Activated T-cell treated with anti-CD3 and anti-CD28 coated beads, Interleukin-2, amount 50 U/mL, for 48 hours (primary cell): ENCODE measurements at places on chromosomes 16 and 17.

DNA sequence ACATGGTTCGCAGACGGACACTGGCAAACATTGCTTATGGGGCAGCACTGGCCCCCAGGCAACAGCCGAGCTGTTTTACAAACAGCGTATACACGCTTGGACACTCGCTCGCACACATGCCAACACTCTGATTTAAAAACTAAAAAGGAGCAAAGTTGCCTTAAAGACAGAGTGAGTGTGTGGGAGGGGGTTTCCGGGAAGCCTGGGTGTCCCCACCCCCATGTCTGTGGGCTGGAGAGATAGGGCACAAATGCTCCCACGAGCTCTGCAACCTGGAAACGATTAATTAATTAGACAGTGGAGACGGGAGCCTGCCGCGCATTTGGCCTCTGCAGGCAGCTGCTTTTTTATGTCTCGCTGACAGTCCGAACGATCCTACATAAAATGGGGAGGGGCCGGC is 107.9 kb upstream of the ZNF469 start:
- no peak for DNase-seq

GRCh38 chr17:80384078-80384960 is 30.6 kb upstream of the ENDOV start:
- DNase-seq, result no peak

GRCh38 chr17:37608351-37609169 is 658 bp downstream of the SYNRG start:
- DNase-seq, result no peak

GRCh38 chr17:66317629-66318028 is 15.2 kb downstream of the PRKCA start:
- DNase-seq, result no peak

- no peak for DNase-seq
These were observed 606.3 kb downstream of the KCNJ2 start for GRCh38 chr17:70775679-70776078.

GRCh38 chr16:30533748-30534367 is 800 bp downstream of the ZNF747 start:
- DNase-seq, result no peak

GRCh38 chr16:67992661-67993206 is 6.5 kb downstream of the DPEP2 start:
- no peak for DNase-seq

DNA sequence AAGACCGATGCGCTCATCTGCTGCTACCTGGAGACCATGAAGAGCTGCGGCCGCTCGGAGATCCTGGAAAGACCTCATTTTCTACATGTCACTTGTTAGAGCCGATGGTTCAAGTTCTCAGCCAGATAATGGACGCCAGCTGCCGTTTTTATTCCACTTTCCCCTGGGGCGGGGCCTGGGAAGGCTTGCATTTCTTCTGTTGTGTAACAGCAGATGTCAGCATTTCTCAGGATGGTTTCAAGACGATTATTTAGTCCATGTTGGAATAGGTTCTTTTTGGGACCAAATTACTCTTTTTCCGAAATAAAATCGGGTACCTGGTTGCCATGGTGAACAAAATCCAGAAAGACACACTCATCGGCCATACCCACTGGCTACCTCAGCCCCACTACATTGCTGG is 1418.3 kb downstream of the CDH11 start:
- no peak for DNase-seq

DNA sequence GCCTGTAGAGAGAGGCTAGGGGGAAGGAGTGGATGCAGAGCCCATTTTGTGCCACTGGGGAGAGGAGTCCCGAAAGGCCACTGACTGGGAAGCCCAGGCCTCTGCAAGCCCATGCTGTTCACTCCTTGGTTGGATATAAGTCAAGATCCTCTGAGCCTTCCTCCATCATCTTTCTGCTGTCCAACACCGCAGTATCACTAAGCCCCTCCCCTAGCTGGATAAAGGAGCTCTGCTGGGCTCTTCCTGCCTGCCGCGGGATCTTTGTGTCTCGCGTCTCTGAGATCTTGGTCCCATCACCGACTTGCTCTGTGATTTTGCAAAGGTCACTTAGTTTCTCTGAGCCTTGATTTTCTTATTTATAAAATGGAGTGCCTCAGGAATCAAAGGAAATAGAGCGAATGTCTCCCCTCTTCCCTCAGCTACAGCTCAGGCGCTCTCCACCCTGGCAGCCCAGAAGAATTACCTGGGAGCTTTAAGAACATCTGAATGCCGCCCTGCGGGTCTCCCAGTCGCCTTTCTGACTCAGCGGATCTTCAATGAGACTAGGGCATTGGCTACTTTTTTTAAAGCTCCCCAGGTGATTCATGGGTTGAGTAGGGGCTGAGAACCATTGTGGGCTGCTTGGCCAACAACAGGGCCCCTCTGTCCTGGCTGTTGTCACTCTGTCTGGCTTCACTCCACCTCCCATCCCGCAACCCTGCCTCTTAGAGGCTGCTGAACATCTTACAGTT is 25.2 kb upstream of the TMEM220 start:
- DNase-seq, result no peak

- DNase-seq, result no peak
These were observed 158.2 kb downstream of the FOXL1 start for GRCh38 chr16:86736502-86736901.

- DNase-seq, result no peak
These were observed 83.9 kb downstream of the SHISA6 start for GRCh38 chr17:11324846-11325420.

DNA sequence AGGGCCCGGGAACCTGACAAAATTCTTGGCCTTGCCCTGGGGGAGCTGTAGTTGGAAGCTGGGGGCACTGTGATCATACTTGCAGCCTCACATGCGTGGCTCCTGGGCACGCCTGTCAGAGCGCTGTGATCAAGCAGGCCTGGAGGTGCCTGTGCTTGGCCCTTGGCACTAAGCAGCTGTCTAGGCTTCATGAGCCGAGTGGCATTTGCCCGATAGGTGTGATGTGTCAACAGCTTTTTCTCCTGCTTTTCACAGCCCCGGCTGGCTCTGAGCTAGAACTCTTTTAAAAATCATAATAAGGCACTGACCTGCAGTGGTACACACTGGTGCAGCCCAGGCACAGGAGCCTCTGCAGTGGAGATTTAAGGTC is 113.8 kb downstream of the SOCS1 start:
- DNase-seq, result no peak

DNA sequence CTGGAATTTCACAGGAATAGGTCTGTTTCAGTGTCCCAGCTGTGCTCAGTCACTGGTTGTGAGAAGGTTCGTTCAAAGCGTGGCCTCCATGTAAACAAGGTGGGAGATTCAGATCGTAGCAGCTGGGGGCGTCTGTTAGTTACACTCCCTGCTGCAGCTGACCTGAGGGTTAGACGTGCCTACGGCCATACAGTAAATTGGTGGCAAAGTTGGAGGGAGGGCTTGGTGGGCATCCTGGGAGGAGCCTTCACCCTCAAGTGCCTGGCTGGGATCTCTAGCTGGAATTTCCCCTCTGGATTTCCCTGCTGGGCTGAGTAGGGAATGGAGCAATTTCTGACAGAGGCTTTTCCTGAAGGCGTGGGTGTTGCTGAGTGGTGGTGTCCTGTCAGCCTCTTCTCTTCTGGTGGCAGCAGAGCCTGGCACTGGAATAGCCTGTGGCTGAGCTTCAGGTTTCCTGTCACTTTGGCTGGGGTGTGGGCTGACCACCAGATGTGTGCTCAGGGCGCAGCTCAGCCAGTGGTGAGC is 6.4 kb downstream of the FCSK start:
- DNase-seq, result no peak

DNA sequence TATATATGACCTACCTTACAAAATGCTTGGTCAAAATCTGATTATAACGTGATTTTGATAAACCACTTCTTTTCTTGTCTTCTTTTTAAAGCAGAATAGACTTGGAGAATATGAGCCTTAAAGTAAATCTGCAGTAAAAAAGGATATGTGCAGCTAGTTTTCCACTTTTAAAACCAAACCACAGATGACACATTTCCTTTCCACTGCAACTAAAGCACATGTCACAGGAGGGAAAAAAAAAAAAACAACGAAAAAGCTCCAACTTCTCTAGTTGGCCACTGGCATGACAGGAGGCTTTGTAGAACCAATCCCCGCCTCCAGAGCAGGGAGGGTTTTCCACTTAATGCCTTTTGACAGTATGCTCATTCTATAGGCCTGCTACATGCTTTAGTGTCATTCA is at the start of gene EVI2A:
EVI2A (minus strand) TSS at position 142 of the 400 bp plus-strand sequence. CDS start 2,609 bp downstream, outside the sequence.
- DNase-seq, result peak; percentile 76

DNA sequence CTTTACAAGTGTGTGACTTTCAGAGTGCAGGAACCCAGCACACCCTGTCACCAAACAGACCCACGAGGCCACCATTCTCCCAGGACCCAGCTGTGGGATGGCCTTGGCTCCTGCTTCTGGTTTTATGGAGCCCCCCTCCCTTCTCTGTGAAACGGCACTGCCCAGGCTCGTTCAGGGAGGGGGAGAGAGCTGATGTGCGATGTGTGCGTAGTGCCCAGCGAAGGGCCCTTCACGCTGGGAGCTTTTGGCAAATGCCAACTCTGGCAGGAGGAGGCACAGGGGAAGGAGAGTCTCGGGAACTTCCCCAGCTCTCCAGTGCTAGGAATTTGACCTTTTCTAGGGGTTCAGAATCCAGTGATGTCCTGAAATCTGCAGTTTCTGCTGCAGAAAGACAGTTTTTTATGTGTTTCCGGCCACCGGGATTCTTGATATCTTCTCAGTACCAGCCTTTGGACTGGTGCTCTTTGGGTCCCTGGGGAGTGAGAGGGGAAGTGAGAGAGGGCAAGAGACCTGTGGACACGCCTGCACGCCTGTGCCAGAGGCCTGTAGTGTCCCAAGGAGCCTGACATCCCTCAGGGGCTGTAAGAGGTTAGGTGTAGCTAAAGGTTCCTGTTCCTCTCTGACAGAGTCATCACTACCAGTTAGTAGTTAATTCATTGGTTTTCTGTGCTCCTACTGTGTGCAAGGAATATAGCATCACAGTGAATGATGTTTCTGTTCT is 45.1 kb downstream of the CMIP start:
- no peak for DNase-seq

- DNase-seq, result no peak
These were observed 54.0 kb upstream of the COX10 start for GRCh38 chr17:14015271-14015670.

- no peak for DNase-seq
These were observed 269.5 kb upstream of the ZFHX3 start for GRCh38 chr16:73317321-73317857.

DNA sequence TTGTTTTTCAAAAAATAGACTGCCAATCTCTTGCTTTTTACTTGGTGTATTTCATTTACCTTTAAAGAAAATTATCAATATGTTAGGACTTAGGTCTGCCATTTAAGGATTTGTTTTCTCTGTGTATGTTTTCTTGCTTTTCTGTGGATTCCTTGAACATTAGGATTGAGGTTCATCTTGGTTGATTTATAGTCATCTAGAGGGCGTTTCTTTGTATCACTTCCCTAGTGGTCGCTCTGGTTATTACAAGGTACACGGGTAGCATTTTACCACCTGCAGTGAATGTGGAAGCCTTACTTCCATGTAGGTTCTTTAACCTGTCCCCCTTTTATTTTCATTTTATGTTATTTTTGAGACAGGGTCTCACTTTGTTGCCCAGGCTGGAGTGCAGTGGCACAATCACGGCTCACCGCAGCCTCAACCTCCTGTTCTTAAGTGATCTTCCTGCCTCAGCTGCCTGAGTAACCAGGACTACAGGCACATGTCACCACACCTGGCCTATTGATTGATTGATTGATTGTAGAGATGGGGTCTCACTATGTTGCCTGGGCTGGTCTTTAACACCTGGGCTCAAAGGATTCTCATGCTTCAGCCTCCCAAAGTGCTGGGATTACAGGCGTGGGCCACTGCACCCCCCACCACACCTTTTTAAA is 35.2 kb upstream of the CBX4 start:
- peak; percentile 24 for DNase-seq
